Renal pelvis (tissue), 12 donors: ENCODE measurements at places on chromosomes 7 and 10. TPM values are rescaled to one million over a fixed set of nuclear protein-coding genes. Genes with fewer than 3 reads are reported as not detected.

GRCh38 chr7:37526623-37527022 lies 78.0 kb upstream of the ELMO1 start:
- no peak for DNase-seq

GBX1 gene
- not detected for polyA plus RNA-seq

DNA sequence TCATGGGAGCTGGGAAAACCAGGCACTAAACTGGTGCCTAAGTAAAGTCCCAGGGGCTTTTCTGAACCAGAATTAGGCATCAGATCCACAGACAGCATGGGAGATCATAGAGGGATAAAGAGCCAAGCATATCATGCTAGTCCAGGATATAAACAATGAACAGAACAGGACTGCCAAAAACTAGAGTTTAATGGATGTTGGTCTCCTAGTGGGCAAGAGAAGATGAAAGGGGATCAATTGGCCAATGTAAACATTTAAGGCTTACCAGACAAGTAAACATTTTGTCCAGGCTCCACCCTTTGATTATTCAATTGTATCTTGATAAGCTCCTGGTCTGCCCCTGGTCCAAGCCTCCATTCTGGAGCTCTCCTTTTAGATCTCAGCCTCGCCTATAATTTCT lies 18.9 kb downstream of the MACC1 start:
- DNase-seq, result no peak

GPR85 gene
- polyA plus RNA-seq, result 0.81 TPM

FAM20C gene
- polyA plus RNA-seq, result 65.7 TPM

GRCh38 chr7:7595451-7595850 lies 28.8 kb downstream of the MIOS start:
- no peak for DNase-seq

DNA sequence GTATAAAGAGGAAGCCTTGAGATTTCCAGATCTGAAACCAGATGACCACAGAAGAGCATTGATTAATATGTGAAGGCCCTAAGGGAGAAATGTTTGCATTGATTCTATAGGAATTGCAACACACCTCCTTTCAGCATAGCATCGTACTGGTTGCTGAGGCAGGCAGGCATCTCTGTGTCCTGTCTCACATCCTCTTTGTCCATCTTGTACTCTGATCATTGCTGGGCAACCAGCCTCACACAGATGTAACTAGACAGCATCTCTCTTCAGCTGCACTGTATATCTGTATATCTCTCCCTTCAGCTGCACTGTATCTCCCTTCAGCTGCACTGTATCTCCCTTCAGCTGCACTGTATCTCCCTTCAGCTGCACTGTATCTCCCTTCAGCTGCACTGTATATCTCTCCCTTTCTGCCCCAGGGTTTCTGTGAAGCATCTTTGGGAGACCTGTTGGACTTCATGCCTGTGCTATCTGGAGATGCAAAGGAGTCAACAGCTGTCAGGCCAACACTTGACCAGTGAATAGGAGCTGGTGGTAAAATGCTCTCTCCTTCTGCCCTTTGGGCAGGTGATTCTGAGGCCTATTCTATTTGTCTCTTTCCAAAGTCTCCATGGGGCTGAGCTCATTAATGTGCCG lies 40.3 kb downstream of the TMEM178B start:
- no peak for DNase-seq

DNA sequence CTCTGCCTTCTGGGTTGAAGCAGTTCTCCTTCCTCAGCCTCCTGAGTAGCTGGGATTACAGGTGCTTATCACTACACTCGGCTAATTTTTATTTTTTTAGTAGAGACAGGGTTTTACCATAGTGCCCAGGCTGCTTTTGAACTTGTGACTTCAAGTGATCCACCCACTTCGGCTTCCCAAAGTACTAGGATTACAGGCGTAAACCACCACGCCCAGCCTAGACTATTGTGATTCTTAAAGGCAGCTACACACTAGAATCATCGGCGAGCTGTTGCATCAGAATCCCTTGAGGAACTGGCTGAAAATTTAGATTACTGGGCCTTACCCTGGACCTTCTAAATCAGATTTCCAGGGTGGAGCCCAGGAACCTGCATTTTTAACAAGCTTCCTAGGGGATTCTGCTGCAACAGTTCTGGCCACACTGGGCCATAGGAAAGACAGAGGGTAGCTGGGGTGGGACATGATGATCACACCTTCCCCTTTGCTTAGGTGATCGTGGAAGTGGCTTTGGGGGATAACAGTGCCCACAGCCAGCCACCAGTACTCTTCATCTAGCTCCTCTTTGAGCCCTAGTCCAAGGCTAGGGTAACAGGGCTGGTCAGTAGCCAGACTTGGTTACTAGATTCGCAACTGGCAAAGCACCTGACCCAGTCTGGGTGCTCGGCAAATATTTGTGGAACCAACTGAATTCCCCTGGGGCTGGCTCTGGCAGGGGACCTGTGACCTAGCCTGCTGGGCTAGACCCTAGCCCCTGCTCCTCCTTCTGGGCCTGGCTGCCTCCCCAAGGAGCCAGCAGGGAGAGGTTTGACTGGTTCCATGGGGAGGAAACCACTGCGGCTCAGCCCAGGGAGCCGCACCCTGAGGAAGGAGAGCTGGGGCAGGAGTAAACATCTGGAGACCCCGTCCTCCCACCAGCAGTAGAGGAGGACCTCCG lies 67.1 kb upstream of the DUSP5 start:
- DNase-seq, result no peak

HMX2 gene
- polyA plus RNA-seq, result 1.6 TPM

ZNF248 gene
- polyA plus RNA-seq, result 44.2 TPM

CFAP43 gene
- polyA plus RNA-seq, result 25.0 TPM

DNA sequence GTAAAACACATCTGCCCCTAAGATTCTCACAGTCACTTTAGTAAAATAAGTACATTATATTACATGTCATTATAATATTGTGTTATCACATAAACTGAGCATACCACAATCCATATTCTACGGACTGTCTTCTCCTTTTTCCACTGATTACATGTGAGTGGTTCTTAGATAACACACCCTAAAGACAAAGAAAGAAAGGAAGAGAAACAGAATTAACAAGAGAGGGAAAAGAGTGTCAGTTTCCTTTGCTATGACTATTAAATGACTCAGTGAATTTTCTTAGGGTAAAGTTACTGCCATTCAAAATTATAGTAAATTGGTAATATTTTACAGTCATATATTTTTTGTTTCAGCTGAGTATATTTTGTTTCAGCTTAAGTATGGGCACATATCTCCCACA lies 268.3 kb downstream of the TWIST1 start:
- no peak for DNase-seq

- no peak for DNase-seq
These were observed 51.7 kb downstream of the SNX10 start for GRCh38 chr7:26343320-26343832.

DNA sequence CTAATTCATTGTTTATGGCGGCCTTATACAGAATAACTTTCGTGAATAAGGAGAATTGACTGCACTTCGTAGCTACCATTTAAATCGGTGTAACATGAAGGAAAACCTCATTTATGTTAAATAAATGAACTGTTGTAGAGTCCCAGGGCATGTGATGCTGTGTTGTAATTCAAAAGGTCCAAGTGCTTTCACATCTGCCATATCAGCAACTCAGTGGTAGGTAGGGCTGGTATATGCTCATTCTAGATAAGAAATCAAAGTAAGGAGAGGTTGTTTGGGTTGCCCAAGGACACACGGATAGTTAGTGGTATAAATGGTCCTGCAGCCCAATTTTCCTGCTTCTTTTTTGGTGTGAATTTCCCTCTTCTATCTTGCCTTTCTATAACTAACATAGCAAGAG lies 15.8 kb downstream of the BBS9 start:
- DNase-seq, result no peak

DNA sequence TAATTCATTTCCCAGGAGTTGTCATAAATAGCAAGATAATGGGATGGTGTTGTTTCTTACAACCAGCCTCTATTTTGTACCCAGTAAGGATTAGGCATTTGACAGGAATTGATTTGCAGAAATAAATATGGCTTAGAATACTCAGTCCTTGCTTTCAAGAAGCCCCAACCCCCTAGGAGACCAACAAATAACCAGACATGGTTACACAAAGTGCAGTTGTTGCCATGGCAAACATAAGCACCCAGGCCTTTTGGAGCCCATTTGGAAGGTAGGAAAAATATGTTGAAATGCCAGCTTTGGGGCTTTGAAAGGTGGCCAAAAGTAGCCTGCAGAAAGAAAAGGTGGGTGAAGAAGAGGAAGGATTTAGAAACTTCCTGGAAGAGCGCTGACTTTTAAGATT lies 397.5 kb downstream of the CDC14C start:
- DNase-seq, result no peak
